Activated CD8-positive, alpha-beta memory T cell treated with anti-CD3 and anti-CD28 coated beads for 1 hour (primary cell): ENCODE measurements at places on chromosomes 16 and 17.

DNA sequence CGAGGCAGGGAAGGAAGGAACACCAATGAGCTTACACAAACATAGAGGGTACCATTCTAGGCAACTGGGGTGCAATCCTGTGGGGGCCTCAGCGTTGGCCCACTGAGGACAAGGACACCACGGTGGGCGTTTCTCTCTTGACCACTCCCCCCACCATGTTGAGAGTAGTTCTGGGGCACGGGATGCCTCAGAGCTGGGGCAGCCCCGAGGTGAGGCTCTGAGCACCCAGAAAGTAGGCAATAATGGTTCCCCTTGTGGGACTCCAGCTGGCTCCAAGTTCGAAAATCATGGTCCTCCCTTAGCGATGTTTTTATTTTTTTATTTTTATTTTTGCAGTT, 5.1 kb downstream of the PRSS21 start:
- DNase-seq = no peak

GRCh38 chr16:28569021-28569420, 15.3 kb downstream of the SGF29 start:
- no peak for DNase-seq

- DNase-seq = no peak
Observed at GRCh38 chr17:75738218-75738802, 17.1 kb downstream of the ITGB4 start.

- no peak for DNase-seq
Observed at GRCh38 chr17:32315171-32315570, 26.8 kb downstream of the C17orf75 start.

GRCh38 chr16:56892705-56893104, 27.7 kb downstream of the SLC12A3 start:
- DNase-seq = no peak
